ENCODE measurements at places on chromosomes 6 and 20. TPM values are rescaled to one million over a fixed set of nuclear protein-coding genes. Genes with fewer than 3 reads are reported as not detected.

GRCh38 chr20:24423390-24424313, 45.8 kb upstream of the SYNDIG1 start:
- no peaks in the 10 kb centered on the region for H3K27me3 ChIP-seq
- H3K36me3 ChIP-seq = no peaks in the 10 kb centered on the region
- no peak overlapping the region for H3K4me3 ChIP-seq
- DNase-seq = no peak

DNA sequence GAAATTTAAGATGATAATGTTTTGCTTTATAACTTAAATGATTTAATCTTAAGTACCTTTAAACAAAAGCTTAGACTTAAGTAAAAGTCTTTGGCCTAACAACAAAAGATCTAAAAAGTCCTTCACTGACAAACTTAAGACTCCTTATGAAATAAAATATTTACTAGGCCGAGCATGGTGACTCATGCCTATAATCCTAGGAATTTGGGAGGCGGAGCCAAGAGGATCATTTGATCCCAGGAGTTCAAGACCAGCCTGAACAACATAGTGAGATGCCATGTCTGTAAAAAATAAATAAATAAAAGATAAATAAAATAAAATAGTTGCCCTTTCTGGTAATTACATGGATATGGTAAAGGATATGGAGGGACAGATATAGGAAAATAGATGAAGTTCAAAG, 12.4 kb downstream of the KATNA1 start:
- H3K4me3 ChIP-seq = no peak overlapping the region
- H3K4me1 ChIP-seq = no peaks in the 10 kb centered on the region
- no peak for DNase-seq
- no peaks in the 10 kb centered on the region for H3K27me3 ChIP-seq

GRCh38 chr6:11398451-11399326, 138.9 kb upstream of the TMEM170B start:
- peaks cover 7% of the 10 kb centered on the region for H3K4me1 ChIP-seq
- H3K36me3 ChIP-seq = no peaks in the 10 kb centered on the region
- no peak for DNase-seq
- H3K27ac ChIP-seq = no peak overlapping the region
- H3K27me3 ChIP-seq = no peaks in the 10 kb centered on the region

GRCh38 chr20:62536871-62537401, 61.1 kb upstream of the GATA5 start:
- no peaks in the 10 kb centered on the region for H3K36me3 ChIP-seq
- no peaks in the 10 kb centered on the region for H3K27me3 ChIP-seq
- H3K4me1 ChIP-seq = no peaks in the 10 kb centered on the region
- no peak for DNase-seq
- no peak overlapping the region for H3K27ac ChIP-seq
- H3K4me3 ChIP-seq = no peak overlapping the region

DNA sequence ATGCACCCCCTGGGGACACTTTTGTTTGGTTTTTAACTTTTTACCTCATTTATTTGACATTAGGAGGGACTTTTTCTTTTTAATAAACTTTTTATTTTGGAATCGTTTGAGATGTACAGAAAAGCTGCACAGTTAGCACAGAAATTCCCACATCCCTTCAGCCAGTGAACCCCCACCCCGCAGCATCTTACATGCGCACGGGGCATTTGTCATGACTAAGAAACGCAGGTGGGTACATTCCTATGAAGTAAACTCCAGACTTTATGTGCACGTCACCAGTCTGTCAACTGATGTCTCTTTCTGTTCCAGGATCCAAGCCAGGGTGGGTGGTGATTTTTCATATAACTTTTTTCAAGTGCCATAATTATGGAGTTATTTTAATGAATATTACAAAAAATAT, 4.9 kb upstream of the ZNF831 start:
- no peak overlapping the region for H3K4me3 ChIP-seq
- H3K27ac ChIP-seq = no peak overlapping the region
- H3K36me3 ChIP-seq = no peaks in the 10 kb centered on the region
- H3K27me3 ChIP-seq = no peaks in the 10 kb centered on the region
- no peak for DNase-seq

DNA sequence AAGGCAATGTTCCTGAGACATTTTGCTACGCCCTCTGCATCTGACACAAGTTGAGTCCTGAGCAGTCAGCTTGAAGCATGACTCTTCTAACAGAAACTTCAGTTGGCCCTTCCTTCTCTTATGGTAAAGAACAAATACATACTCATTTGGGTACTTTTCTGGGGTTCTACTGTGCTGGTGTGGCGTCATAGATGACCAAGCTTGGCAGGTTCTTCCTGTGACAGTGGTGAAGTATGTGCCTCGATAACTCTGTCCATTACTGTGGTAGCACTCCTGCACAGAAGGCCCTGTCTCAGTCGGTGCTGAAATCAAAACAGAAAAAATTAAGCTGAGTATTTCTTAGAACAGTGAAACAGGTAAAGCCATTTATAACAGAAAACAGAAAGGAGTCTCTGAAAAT, 152.5 kb downstream of the SLC22A3 start:
- no peak overlapping the region for H3K4me3 ChIP-seq
- no peak for DNase-seq
- H3K27me3 ChIP-seq = no peaks in the 10 kb centered on the region

Gene RIPOR3
- total RNA-seq = not detected

DNA sequence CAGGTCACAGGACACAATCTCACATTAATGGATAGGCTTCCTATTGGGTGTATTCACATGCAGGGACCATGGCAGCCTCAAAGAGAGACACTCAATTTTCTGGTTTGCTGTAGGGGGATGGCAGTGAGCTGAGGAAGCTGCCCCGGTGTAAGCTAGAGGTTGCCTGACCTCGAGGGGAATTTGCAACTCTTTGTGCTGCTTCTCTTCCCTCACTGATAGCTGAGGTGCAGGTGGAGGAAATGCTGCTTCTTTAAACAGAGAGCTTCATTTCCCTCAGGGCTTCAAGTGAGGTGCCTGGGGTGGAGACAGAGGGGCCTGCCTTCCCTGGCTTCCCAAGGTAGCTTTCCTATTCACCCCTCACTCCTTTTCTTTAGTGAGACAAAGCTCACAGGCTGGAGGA, 151.9 kb downstream of the CD83 start:
- H3K27ac ChIP-seq = no peak overlapping the region
- H3K27me3 ChIP-seq = no peaks in the 10 kb centered on the region
- no peak for DNase-seq
- no peaks in the 10 kb centered on the region for H3K4me1 ChIP-seq
- H3K36me3 ChIP-seq = no peaks in the 10 kb centered on the region

- H3K27me3 ChIP-seq = no peaks in the 10 kb centered on the region
- no peaks in the 10 kb centered on the region for H3K36me3 ChIP-seq
- DNase-seq = no peak
- H3K27ac ChIP-seq = no peak overlapping the region
Observed at GRCh38 chr6:25883991-25884390, 9.9 kb upstream of the SLC17A3 start.

- no peaks in the 10 kb centered on the region for H3K36me3 ChIP-seq
- no peak overlapping the region for H3K27ac ChIP-seq
- H3K4me1 ChIP-seq = no peaks in the 10 kb centered on the region
Observed at GRCh38 chr6:150301846-150302519, 66.8 kb upstream of the IYD start.

GRCh38 chr6:44737829-44738528, 350.5 kb downstream of the CDC5L start:
- H3K4me3 ChIP-seq = no peak overlapping the region
- peak; percentile 55 for DNase-seq
- H3K4me1 ChIP-seq = peaks cover 42% of the 10 kb centered on the region
- H3K36me3 ChIP-seq = no peaks in the 10 kb centered on the region

DNA sequence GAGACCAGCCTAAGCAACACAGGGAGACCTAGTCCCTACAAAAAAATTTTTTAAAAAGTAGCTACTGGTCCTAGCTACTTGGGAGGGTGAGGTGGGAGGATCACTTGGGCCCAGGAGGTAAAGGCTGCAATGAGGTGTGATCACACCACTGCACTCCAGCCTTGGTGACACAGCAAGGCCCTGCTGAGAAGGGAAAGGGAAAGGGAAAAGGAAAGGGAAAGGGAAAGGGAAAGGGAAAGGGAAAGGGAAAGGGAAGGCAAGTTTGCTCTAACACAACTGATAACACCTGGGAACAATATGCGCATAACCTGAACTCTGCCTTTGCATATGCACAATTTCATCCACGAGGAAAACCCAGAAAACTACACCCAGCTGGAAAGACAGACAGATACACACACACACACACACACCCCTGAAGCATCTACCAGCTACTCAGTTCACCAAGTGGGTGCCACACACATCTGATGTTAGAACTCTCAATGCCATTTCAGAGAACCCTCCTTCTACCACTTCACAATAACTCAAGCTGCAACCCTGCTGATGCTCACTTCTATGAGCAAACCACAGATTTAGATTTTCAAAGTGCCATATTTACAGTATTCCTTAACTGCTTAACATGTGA, 19.1 kb downstream of the B4GALT5 start:
- H3K27ac ChIP-seq = no peak overlapping the region
- no peak for DNase-seq
- no peak overlapping the region for H3K4me3 ChIP-seq
- peaks cover 52% of the 10 kb centered on the region for H3K4me1 ChIP-seq
- no peaks in the 10 kb centered on the region for H3K27me3 ChIP-seq

DNA sequence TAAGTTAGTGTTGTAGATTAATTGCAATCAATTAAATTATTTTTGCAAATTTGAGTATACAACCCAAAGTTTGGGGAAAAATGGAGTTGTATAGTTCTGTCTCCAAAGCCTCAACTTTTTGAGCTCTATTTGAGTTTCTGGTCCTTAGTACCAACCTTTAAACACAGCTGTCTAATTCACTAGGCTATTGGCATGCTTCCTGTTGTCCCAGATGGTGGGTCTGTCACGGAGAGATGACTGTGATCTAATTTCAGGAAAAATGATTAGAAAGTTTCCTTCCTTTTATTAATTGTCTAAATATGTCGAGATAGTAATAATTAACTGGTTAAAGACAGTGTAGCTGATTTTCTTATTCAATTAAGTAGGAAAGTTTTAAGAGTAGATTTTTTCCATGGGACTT, 109.6 kb downstream of the SCAF8 start:
- no peaks in the 10 kb centered on the region for H3K27me3 ChIP-seq
- H3K36me3 ChIP-seq = no peaks in the 10 kb centered on the region
- DNase-seq = no peak
- H3K4me3 ChIP-seq = no peak overlapping the region

- H3K4me3 ChIP-seq = no peak overlapping the region
- H3K4me1 ChIP-seq = no peaks in the 10 kb centered on the region
- no peak for DNase-seq
- H3K36me3 ChIP-seq = no peaks in the 10 kb centered on the region
Observed at GRCh38 chr20:11248687-11249638, 575.2 kb upstream of the JAG1 start.

- H3K36me3 ChIP-seq = no peaks in the 10 kb centered on the region
- no peak overlapping the region for H3K4me3 ChIP-seq
- H3K27me3 ChIP-seq = no peaks in the 10 kb centered on the region
- DNase-seq = no peak
- no peak overlapping the region for H3K27ac ChIP-seq
Observed at GRCh38 chr6:121260651-121261102, 73.6 kb downstream of the TBC1D32 start.

DNA sequence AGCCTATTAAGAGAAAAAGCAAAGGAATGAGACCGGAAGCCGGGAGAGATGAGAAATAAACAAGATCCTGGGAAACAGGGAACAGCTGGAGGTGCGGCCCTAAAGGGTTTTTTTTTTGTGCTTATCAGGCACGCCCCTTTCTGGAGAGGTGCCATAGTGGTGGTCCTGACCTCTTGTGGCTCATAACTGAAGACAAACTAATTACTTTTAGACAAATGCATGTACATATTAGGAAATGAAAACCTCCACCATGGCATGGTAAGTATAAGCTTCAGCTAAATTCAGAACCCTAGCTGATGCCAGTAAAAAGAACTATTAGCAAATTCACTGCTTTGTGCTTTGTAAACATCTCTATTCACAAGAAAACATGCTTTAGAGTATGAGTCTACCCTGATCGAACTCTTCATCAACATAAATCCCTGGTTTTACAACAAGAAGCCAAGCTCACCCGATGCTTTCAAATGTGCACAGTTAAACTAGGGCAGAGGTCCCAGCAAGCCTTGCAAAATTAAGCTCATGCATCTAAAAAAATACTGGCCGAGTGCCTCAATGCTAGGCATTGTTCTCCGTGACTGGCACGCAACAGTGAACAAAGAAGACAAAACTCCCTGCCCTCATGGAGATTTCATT, 96.4 kb upstream of the MRPS10 start:
- peaks cover 14% of the 10 kb centered on the region for H3K4me1 ChIP-seq
- no peak for DNase-seq
- H3K36me3 ChIP-seq = no peaks in the 10 kb centered on the region
- H3K27ac ChIP-seq = no peak overlapping the region
- no peak overlapping the region for H3K4me3 ChIP-seq

- DNase-seq = no peak
- H3K36me3 ChIP-seq = no peaks in the 10 kb centered on the region
- H3K4me1 ChIP-seq = no peaks in the 10 kb centered on the region
Observed at GRCh38 chr6:41222045-41222444, 6.1 kb upstream of the TREML4 start.

Gene DXO
- 20.2 TPM for total RNA-seq

Gene LTB
- total RNA-seq = 46.8 TPM

DNA sequence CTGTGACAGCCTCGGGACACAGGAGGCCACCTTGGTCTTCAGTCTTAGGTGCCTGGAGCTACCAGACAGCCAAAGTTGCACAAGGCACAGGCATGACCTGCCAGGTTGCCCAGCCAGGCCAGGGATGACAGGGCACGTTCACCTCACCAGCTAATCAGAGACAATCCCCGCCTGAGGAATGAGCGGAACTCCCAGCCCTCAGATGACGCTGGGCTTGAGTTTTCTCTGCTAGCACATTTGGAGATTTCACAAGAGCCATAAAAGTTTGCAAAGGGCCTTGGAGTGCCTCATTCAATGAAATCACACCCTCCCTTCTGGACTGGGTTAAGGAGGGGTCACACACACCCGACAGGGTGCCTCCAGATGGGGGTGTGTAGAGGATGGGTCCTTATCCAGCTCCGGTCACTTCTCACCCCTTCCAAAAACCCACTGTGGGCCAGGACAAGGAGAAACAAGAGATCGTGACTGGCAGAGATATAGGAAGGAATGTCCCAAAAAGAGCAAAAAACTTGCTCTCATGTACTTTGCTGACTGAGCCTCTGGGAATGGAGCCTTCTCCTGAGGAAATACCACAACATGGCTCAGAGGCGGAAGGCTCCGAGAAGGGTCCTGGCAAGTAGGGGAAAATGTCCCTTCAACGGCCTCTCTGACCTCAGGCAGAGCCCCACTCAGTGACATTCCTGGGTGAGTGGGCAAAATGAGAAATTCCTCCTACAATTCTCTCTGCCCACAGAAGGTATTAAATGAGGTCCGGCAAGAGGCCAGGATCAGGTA, 121.6 kb downstream of the ISM1 start:
- DNase-seq = no peak
- no peak overlapping the region for H3K27ac ChIP-seq
- H3K4me3 ChIP-seq = no peak overlapping the region
- no peaks in the 10 kb centered on the region for H3K4me1 ChIP-seq
- H3K36me3 ChIP-seq = no peaks in the 10 kb centered on the region

Gene GSTA3
- total RNA-seq = not detected

Gene LY6G5C
- 1.7 TPM for total RNA-seq

Gene PBX2
- total RNA-seq = 59.6 TPM

Gene FAM83B
- 0.05 TPM for total RNA-seq

Measured in GM12878 (cell line).